ENCODE measurements at places on chromosomes 1 and 21.
A peak's percentile ranks its signal among the peaks of the same experiment; 100 is the strongest.

DNA sequence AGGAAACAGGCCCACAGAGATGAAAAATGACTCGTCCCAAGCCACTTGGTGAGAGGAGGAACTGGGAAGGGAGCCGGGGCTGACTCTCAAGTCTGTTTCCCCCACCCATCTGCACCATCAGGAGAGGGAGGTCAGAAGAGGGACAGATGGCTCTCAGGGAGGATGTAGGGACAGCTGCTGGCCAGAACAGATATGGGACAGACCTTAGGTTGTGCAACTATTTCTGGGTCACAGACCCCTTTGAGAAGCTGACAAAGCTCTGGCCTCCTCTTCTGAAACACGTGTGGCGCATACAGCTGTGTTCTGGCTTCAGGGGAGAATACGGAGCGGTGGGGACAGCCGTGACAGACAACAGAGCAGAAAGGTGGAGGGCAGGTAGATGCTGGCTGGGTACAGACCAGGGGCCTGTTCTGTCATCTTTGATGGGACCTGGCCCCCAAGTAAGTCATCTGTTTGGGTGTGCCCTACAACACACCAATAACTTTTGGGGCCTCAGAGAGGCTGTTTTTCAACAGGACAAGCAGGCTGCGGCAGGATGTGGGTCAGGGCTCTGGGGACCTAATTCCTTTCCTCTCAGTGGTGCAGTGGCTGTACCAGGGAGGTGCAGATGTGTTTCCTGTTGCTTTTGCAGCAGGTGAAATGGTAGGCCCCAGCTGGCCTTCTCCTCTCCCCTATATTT lies 7.3 kb downstream of the SH3BGRL3 start:
- DNase-seq = no peak

GRCh38 chr1:70134148-70134547 lies 71.2 kb downstream of the LRRC40 start:
- no peak for DNase-seq

- DNase-seq = no peak
Measured at GRCh38 chr21:32878661-32879060, 107.1 kb upstream of the PAXBP1 start.

DNA sequence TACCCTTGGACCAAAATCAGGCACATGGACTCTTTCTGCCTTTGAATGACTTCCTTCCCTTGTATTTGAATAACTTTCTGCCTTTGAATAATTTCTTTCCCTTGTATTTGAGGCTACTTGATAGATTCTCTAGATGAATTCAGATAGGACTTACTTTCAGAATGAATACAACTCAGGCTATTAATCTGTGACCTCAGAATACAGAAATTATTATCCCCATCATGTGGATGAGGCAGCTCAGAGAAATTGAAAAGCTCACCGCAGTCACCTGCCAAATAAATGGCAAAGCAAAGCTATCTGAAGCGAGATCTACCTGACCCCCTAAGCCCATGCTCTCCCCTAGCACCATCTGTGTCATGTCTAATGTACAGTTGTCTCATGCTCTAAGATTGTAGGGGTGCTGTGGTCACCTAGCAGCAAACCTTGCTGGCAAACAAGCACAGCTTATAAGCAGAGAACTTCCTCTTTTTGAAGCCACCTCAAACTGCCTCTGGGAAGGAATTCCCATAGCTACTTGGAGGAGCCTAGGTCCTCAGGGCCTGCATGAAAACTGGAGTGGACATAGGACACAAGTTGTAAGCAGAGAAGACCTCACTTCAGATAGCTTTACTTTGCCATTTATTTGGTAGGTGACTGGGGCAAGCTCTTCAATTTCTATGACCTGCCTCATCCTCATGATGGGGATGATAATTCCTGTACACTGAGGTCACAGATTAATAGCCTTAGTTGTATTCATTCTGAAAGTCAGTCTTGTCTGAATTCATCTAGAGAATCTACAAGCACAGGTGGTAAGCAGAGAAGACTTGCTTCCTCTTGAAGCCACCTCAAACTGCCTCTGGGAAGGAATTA lies 66.1 kb downstream of the FASLG start:
- DNase-seq = no peak

- DNase-seq = no peak
Measured at GRCh38 chr1:154753426-154753825, 116.7 kb downstream of the KCNN3 start.

GRCh38 chr21:44867999-44868700 lies 5.3 kb downstream of the PTTG1IP start:
- DNase-seq = no peak

DNA sequence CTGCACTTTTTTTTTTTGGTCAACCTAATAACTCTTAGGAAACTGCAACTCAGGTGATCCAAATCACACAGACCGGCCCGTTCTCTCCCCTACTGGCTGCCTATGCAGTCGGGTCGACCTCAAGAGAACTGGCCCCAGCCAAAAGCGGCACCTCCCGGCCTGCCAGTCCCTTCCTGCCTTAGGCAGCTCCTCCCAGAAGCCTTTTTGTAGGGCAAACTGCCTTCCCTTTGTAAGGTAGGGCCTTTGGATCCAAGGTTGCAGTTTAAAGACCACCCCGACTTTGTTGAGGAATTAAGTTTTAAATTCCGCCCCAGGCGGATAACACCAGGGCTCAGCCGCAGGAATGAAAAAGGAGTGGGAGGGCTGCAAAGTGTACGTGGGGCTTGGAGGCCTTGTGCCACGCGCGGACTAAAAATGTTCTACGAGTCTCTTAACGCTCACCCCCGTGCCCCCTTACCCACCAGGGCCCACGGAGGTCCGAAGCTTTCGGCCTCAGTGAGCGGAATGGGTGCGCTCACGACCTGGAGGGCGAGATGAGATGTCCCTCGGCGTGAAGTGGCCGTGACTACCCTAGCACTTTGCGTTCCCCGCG lies 642 bp upstream of the ST3GAL3 start:
- DNase-seq = no peak

GRCh38 chr1:236545621-236546169 lies 21.9 kb downstream of the LGALS8 start:
- DNase-seq = no peak

DNA sequence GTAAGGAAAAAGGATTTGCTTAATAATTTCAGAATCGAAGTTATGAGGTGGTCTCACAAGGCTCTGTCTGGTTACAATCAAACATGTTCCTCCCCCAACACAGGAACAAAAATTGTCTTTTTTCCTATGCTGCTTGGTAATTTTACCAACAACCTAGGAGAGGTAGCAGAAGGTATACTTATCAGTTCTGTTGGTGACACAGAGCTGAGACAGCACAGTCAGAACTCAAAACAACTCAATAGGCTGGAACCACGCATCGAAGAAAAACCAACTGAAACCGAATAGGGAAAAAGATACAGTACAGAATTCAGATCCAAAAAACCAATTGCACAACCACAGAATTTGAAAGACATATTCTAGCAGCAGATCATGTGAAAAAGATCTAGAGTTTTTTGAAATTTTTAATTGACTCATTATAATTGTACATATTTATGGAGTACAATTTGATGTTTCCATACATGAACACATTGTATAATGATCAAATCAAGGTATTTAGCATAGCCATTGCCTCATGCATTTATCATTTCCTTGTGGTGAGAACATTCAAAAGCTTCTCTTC lies 3.8 kb downstream of the G0S2 start:
- no peak for DNase-seq

DNA sequence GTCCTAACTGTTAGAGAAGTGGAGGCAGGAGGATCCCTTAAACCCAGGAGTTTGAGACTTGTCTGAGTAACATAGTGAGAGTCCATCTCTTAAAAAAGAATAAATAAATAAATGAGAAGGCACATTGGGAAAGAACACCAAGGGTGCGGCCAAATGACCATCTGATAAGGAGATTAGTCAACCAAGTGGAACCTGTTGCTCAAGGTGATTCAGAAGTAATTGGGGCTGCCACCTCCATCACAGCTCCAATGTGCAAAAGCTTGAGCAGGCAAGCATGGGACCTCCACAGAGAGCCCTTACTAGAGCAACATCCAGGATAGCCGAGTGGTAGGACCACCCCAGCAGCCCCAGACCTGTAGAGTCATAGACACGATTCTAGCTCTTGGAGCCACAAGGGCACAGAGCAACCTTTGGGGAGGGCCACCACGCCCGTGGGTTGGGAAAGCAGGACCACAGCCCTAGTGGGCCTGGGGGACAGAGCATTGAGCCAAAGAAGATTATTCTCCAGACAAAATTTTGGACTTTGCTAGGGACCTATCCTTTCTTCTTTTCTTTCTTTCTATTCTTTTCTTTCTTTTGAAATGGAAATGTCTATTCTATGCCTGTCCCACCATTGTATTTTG lies 40.9 kb downstream of the KCNK1 start:
- DNase-seq = no peak

DNA sequence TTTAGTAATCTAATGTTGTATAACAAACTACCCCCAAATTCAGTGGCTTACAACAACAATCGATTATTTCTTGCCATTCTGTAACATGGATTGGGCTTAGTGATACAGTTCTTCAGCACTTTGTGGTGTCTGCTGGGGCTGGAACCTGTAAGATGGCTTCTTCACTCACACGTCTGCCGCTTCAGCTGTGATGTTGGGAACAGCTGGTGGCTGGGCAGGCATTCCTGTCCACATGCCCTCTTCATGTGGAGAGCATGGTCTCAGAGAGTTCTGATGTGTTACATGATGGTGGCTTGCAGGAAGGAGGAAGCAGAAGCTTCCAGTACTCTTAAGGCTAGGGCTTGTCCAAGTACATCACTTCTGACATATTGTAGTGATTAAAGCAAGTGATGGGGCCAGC lies 276.9 kb downstream of the PTBP2 start:
- no peak for DNase-seq

- no peak for DNase-seq
Measured at GRCh38 chr1:242243472-242243871, 244.6 kb upstream of the MAP1LC3C start.

DNA sequence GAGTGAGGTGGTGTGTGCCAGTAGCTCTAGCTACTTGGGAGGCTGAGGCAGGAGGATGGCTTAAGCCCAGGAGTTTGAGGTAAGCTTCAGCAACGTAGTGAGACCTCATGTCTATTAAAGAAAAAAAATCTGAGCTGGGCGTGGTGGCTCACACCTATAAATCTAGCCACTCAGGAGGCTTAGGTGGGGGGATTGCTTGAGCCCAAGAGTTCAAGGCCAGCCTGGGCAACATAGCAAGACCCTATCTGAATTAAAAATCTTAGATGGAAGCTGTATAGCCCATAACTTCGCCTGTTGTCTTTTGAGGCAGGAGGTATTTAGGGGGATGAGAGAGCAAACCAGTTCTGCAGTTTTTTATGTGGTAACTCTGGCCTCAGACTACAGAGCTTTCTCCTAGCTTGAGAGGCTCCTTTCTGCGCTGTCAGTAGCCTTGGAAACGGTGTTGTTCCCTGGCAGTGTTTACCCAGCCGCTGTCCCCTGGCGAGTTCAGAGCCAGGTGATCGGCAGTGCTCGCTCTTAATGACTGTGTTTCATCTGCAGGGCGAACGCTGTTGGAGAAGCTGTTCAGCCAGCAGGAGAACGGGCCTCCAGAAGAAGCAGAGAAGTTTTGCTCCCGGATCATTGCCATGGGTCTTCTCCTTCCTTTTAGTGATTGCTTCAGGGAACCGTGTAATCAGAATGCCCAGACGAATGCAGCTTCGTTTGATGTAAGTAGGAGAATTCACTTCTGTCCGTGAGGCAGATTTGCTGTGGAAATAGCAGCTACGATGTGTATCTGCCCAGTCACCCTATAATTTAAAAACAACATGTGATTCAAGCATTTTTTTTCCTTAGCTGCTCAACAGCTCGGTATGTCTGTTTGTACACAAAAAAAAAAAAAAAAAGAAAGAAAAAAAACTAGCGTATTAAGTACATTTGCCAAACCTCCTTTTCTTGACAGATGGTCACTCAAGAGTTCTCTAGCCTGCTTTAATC lies 31.2 kb downstream of the FMN2 start:
- peak; percentile 30 for DNase-seq

DNA sequence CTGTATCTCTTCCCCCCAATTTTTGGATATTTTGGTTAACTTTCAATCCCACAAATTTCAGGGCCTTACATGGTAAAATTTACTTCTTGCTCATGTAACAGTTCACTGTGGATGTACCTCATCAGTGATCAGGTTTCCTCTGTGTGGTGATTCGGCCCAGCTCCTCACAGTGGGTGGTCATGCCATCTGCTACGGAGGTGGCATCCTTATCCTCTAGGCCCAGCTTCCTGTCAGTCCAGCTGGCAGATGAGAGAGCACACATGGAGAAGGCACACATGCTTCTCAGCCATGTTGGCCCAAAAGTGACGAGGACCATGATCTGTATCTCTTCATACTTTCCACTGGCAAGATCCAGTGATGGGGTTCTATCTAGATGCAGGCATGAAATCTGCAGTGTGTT lies 27.2 kb downstream of the PCBP3 start:
- peak; percentile 54 for DNase-seq

GRCh38 chr1:167826127-167826526 lies 87.8 kb downstream of the ADCY10 start:
- DNase-seq = no peak

GRCh38 chr1:156042828-156043227 lies 10.8 kb downstream of the UBQLN4 start:
- no peak for DNase-seq

- no peak for DNase-seq
Measured at GRCh38 chr1:201882665-201883132, 6.0 kb upstream of the SHISA4 start.

- DNase-seq = no peak
Measured at GRCh38 chr1:214417545-214418210, 133.7 kb downstream of the PTPN14 start.

GRCh38 chr1:2819429-2819828 lies 17.9 kb upstream of the TTC34 start:
- DNase-seq = no peak

DNA sequence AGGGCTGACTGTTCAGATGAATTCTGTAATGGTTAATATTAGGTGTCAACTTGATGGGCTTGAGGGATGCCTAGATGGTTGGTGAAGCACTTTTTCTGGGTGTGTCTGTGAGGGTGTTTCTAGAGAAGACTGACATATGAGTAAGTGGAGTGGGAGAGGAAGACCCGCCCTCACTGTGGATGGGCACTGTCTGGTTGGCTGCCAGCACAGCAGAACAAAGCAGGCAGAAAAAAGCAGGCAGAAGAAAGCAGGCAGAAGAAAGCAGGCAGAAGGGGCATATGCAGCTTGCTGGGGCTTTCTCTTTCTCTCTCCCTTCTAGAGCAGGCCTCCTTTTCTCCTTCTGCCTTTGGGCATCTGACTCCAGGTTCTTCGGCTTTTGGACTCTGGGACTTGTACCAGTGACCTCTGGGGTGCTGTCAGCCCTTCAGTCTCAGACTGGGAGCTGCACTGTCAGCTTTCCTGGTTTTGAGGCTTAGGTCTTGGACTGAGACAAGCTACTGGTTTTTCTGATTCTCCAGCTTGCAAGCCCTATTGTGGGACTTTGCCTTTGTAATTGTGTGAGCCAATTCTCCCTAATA lies 42.9 kb upstream of the CD2 start:
- DNase-seq = no peak

GRCh38 chr1:226405411-226405988 lies 2.4 kb downstream of the PARP1 start:
- no peak for DNase-seq

- DNase-seq = no peak
Measured at GRCh38 chr1:115322631-115323030, 15.4 kb downstream of the NGF start.

DNA sequence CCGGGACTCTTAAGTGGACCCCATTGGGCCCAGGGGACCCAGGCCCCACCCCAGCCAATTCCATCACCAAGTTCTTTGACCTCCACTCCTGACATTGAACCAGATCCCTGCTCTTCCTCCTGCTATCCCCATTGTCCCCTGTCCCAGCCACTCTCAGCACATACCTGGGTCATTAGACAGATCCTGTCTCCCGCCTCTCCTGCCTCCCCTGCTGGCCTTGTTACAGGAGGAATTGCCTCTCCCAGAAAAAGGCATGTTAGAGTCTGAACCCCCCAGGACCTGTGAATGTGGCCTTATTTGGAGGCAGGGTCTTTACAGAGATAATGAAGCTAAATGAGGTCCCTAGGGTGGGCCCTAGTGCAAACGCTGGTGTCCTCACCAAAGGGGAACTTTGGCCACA lies 301.9 kb downstream of the NPHP4 start:
- DNase-seq = no peak

All from C1 segment of cervical spinal cord (tissue), 14 donors.